Naive thymus-derived CD4-positive, alpha-beta T cell (primary cell): ENCODE measurements at places on chromosomes 3 and 15.

- H3K4me3 ChIP-seq, result no peak overlapping the region
- H3K4me1 ChIP-seq, result no peaks in the 10 kb centered on the region
- H3K27ac ChIP-seq, result no peak overlapping the region
- H3K27me3 ChIP-seq, result no peaks in the 10 kb centered on the region
- H3K36me3 ChIP-seq, result no peaks in the 10 kb centered on the region
- no peak for DNase-seq
Observed at GRCh38 chr15:36658898-36659639, 79.6 kb downstream of the CDIN1 start.

GRCh38 chr3:37604336-37604833 is 257.3 kb upstream of the CTDSPL start:
- no peaks in the 10 kb centered on the region for H3K4me1 ChIP-seq
- no peak for DNase-seq
- no peaks in the 10 kb centered on the region for H3K27me3 ChIP-seq
- H3K27ac ChIP-seq, result no peak overlapping the region
- H3K36me3 ChIP-seq, result no peaks in the 10 kb centered on the region
- H3K4me3 ChIP-seq, result no peak overlapping the region

- H3K4me1 ChIP-seq, result no peaks in the 10 kb centered on the region
- H3K36me3 ChIP-seq, result peaks cover 4% of the 10 kb centered on the region
- H3K4me3 ChIP-seq, result no peak overlapping the region
- no peaks in the 10 kb centered on the region for H3K27me3 ChIP-seq
- H3K27ac ChIP-seq, result no peak overlapping the region
Observed at GRCh38 chr15:34360298-34360697, 6.7 kb downstream of the LPCAT4 start.

DNA sequence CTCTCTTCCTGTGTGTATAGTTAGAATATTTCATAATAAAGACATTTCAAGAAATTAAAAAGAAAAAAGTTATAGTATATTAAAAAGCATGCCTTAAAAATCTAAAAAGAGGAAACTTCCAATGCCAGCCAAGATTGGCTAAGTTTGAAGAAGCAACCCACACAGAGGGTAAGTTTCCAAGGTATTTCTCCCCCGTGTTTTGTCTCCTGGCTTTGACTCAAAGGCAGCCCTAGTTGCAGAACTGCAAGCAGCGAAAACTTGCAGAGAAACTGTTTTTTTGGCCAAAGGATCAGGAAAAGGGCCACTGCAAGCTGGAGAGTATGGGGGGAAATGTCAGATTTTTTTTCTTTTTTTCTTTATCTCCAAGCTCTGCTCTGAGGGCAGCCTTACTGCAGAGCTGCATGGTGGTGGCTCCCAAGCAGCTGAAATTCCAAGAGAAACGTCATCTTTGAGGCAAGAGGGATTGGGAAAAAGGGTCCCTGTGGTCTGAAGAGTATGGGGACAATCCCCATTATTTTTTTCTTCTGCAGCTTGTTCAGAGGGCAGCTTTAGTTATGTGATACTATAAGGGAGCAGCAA is 23.0 kb downstream of the HACL1 start:
- H3K4me3 ChIP-seq, result no peak overlapping the region
- no peaks in the 10 kb centered on the region for H3K4me1 ChIP-seq
- H3K36me3 ChIP-seq, result peaks cover 5% of the 10 kb centered on the region
- DNase-seq, result no peak

GRCh38 chr3:78035131-78035641 is 995.3 kb downstream of the ROBO2 start:
- no peaks in the 10 kb centered on the region for H3K36me3 ChIP-seq
- no peak overlapping the region for H3K4me3 ChIP-seq
- H3K27me3 ChIP-seq, result no peaks in the 10 kb centered on the region
- no peak overlapping the region for H3K27ac ChIP-seq
- no peaks in the 10 kb centered on the region for H3K4me1 ChIP-seq

DNA sequence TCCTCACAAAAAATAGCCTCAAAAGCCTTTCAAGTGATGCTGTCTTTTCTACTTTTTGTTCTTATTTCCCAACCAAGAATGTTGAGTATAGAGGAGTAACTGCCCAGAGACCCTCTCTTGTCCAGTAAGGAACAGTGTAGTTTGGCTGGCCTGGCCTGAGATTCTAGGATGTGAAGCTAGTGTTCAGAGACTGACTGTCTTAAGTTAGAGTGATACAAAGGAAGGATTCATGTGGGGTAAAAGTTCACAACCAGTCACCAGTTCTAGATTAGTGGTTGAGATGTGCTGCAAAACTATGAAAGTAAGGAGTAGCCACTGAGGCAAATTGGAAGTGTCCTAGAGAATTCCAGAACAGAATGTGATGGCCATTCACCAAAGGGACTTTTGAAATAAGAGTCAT is 49.1 kb downstream of the RSRC1 start:
- no peaks in the 10 kb centered on the region for H3K4me1 ChIP-seq
- H3K4me3 ChIP-seq, result no peak overlapping the region
- no peaks in the 10 kb centered on the region for H3K27me3 ChIP-seq
- no peak for DNase-seq
- no peak overlapping the region for H3K27ac ChIP-seq
- no peaks in the 10 kb centered on the region for H3K36me3 ChIP-seq

- no peak overlapping the region for H3K4me3 ChIP-seq
- no peak overlapping the region for H3K27ac ChIP-seq
- DNase-seq, result no peak
- H3K4me1 ChIP-seq, result no peaks in the 10 kb centered on the region
- no peaks in the 10 kb centered on the region for H3K36me3 ChIP-seq
- H3K27me3 ChIP-seq, result no peaks in the 10 kb centered on the region
Observed at GRCh38 chr3:130820976-130821375, 72.9 kb upstream of the ATP2C1 start.

DNA sequence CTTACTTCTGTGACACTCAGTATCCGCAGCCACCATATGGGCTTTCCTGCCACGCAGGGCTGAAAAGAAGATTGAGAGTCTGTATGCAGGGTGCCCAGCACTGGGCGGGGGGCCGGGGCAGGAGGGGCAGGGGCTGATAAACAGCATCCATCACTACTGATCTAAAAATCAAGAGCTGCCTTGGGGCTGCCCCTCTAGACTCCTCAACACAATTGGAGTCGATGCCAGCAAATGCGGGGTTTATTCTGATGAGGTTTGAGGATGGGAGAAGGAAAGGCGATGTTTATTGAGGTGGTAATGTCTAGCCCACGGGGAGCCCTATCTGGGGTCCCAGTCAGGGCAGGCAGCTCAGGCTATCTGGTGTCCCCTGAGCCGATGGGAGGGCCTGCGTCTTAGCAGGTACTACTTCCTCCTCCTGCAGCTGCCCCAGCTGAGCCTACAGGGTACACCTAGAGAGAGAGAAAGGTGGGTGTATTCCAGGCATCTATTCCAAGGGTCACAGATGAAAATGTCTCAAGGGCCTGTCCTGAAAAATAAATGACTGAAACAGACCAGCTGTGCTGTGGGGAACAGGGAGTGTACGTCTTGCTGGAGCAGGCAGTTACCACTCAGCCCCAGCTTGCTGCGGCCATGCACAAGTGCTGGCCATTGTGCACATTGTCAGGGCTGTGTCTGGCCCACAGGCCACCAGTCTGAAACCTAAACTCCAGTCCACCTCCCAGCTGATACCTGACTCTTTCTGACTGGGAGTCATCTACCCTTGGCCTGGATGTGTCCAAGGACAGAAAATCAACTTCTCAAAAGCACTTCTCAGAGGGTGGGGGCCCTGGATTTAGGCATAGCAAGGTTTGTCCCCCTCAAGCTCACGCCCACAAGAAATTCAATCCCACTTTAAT is 19.5 kb downstream of the ISG20 start:
- H3K4me1 ChIP-seq, result peaks cover 73% of the 10 kb centered on the region
- H3K27ac ChIP-seq, result peak overlapping the region; percentile 59
- no peak for DNase-seq
- H3K36me3 ChIP-seq, result no peaks in the 10 kb centered on the region
- no peaks in the 10 kb centered on the region for H3K27me3 ChIP-seq

DNA sequence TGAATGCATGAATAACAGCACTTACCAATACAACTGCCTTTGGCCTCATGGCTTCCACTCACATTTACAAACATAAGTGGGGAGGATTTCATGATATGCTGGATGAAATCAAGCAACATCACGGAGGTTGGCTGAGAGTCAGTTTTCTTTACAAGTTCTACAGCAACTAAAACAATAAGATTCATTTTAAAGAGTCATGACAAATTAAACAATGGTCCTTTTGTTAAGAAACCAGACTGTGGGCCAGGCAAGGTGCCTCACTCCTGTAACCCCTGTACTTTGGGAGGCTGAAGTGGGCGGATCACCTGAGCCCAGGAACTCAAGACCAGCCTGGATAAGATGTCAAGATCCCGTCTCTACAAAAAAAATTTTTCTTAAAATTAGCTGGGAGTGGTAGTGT is 12.4 kb downstream of the ATR start:
- DNase-seq, result no peak
- no peak overlapping the region for H3K4me3 ChIP-seq
- H3K27ac ChIP-seq, result no peak overlapping the region
- H3K36me3 ChIP-seq, result peaks cover 36% of the 10 kb centered on the region

- no peaks in the 10 kb centered on the region for H3K4me1 ChIP-seq
- no peak for DNase-seq
- H3K27ac ChIP-seq, result no peak overlapping the region
- H3K4me3 ChIP-seq, result no peak overlapping the region
Observed at GRCh38 chr3:12503126-12503957, 19.1 kb downstream of the TSEN2 start.

- H3K4me3 ChIP-seq, result no peak overlapping the region
- no peak for DNase-seq
- H3K27me3 ChIP-seq, result peaks cover 3% of the 10 kb centered on the region
- no peak overlapping the region for H3K27ac ChIP-seq
- H3K4me1 ChIP-seq, result no peaks in the 10 kb centered on the region
- H3K36me3 ChIP-seq, result no peaks in the 10 kb centered on the region
Observed at GRCh38 chr3:133032301-133032700, 5.9 kb upstream of the TMEM108 start.

- no peaks in the 10 kb centered on the region for H3K4me1 ChIP-seq
- H3K36me3 ChIP-seq, result peaks cover 17% of the 10 kb centered on the region
- H3K4me3 ChIP-seq, result no peak overlapping the region
- no peak for DNase-seq
- no peak overlapping the region for H3K27ac ChIP-seq
- no peaks in the 10 kb centered on the region for H3K27me3 ChIP-seq
Observed at GRCh38 chr3:128094295-128095151, 29.1 kb downstream of the RUVBL1 start.
